SK-MEL-5 (cell line): ENCODE measurements at places on chromosomes 3 and 15. TPM values are rescaled to one million over a fixed set of nuclear protein-coding genes. Genes with fewer than 3 reads are reported as not detected.

CPN2 gene
- not detected in 2 replicates for total RNA-seq

SPINT1 gene
- total RNA-seq: 0.32 and 1.4 TPM in 2 replicates

SLC38A3 gene
- 0.13 and 0.42 TPM in 2 replicates for total RNA-seq

- DNase-seq: no peak
Observed at GRCh38 chr3:13894096-13894806, 14.4 kb upstream of the WNT7A start.

- no peak for DNase-seq
Observed at GRCh38 chr3:9248522-9249271, 749 bp downstream of the SRGAP3 start.
